ENCODE measurements at places on chromosomes 1 and 21. TPM values are rescaled to one million over a fixed set of nuclear protein-coding genes. Genes with fewer than 3 reads are reported as not detected.

- no peak for DNase-seq
These were observed 48.9 kb downstream of the SLC35D1 start for GRCh38 chr1:67005068-67005467.

GRCh38 chr1:156767879-156768604, 707 bp downstream of the PRCC start:
- DNase-seq: no peak

GRCh38 chr21:14987370-14988170, 77.2 kb downstream of the NRIP1 start:
- DNase-seq: no peak

DNA sequence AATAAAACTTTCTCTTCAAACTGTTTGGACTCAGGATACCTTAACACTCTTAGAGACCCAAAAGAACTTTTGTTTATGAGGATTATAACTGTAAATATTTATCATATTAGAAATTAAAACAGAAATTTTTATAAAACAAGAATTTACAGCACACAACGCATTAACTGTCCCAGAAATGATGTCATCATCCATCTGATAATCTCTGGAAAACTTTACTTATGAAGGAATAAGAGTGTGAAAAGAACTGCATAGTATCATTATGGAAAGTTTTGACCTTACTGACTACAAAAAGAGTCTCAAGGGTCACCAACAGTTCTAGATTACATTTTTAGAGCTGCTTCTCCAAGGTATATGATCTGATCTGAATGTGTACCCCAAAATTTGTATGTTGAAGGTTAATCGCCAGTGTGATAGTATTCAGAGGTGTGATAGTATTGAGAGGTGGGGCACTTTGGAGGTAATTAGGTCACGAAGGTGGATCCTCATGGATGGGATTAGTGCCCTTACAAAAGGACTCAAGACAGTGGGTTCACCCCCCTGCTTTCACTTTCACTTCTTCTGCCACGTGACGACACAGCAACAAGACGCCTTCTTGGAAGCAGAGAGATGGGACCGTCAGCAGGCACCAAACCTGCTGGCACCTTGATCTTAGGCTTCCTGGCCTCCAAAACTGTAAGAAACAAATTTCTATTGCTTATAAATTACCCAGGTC, 95.7 kb upstream of the NR5A2 start:
- DNase-seq: no peak

GRCh38 chr1:196002906-196003305, 605.3 kb downstream of the KCNT2 start:
- no peak for DNase-seq

DNA sequence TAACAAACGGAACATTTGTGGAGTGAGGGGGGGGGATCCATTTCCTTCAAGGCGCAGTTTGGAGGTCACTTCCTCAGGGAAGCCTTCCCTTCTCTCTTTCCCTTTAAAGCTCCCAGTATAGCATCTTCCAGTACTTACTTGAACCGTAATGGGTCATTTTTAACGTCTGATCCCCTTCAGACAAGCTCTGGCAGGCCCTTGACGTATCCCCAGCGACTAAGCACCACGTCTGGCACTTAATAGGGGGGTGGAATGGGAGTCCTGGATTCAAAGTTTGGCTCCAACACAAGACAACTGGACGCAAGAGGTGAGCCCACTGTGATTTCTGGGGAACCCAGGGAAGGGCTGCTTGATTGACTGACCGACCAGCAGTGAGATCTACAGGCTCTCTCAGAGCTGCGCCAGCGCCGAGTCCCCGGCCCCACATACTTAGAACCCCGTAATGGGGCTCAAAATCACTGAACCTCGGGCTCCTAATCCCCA, 441 bp downstream of the YARS1 start:
- no peak for DNase-seq

GRCh38 chr21:45355573-45355972, 49.4 kb upstream of the COL18A1 start:
- no peak for DNase-seq

- DNase-seq: no peak
These were observed 340.4 kb downstream of the RPS6KC1 start for GRCh38 chr1:213391445-213391844.

DNA sequence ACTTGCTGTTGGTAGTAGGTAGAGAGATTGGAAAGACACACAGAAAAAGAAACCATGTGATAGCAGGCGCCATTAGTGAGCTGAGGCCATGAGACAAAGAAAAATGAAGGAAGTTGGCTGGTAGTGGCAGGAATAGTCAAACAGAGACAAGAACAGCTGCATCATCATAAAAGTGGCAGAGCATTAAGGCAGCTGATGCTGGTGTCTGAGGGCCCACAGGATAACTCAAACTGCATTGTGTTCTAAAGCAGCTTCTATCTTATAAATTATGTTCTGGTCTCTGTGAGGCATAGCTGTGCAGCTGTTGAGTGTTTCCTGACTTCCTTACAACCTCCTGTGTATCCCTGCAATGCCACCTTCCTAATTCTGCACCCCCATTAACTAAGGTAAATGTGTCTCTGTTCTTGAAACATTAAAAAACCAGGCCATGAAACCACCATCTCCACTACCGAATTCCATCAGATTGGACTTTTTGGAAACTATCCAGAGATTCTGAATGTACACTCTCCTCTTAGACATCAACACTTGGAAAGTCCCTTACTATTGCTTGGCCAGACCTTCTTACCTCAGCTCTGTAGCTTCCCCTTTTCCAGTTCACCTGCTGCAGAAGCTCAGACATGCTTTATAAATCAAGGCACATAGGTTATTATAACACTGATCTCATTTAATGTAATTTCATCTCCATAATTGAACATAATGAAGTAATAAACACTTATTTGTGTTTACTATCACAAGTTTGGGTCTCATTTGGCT, 23.4 kb upstream of the ARHGAP29 start:
- no peak for DNase-seq

DNA sequence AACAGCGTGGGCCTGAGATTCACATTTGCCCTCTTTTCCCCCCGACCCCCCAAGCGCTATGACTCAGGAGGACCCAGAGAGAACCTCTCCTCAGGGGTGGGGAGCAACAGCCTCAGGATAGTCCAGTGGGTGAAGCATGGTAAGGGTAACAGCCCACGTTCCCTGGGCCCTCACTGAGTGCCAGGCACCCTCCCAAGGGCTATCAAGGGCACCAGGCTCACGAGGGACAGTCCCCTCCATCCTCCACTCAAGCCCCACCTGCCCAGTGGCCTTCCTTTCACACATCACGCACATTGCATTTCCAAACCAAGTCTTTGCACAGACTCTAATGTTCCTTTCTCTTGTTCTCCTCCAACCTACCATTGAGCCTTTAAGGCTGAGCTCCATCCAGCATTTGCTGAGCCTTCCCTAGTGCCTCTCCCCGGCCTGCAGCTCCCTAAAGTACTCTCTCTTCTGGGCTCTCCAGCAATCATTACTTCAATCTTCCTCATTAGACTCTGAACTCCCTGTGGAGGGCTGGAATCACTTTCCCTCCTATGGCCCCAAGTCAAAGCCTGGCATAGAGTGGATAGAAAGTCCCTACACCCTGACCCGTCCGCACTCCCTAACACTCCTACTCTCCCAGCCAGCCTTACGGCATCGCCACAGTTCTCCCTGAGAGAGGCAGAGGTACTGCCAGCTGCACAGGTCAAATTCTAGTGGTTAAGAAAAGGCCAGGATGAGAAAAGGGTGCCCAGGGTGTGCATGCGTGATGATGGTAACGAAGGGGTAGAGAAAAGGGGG, 1.0 kb downstream of the AKR7A2 start:
- DNase-seq: no peak

GRCh38 chr1:18597160-18598042, 33.2 kb upstream of the PAX7 start:
- no peak for DNase-seq

GRCh38 chr1:186282466-186282865, 92.6 kb downstream of the TPR start:
- no peak for DNase-seq

GRCh38 chr1:115035652-115036051, 6.0 kb downstream of the TSHB start:
- no peak for DNase-seq

DNA sequence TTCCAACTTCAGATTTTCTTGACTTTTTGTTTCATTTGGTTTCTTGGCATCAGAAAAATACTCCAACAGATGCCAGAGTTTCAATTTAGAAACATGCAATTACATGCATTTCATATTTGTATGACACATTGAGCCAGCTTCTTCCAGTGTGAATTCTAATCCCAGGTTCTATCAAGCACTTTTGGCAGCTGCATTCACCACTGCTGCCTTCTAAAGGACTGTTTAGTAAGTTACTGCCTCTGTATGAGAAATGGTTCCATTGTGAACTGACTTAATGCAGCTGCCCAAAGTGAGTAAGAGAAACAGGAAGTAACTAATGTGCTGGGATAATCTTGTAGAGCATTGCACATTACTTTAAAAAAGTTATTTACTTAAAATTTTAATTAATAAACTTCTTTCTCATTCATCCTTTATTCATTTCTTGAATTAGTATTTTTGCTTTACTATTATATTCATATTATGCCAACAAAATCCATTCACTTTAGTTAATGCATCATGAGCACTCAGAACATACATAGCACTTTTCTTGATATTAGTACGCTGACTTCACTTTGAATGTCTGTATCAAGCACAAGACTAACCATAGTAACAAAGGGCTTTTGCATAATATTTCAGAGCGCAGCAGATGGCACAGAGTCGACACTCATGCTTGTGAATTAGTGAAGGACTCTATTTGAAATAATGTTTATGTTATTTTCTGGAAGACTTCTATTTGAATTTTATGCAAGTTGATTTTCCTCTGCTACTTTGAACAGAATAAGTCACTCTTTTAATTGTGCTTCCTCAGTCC, 9.8 kb downstream of the RGS18 start:
- no peak for DNase-seq

GRCh38 chr1:28601696-28602095, 9.6 kb downstream of the RAB42 start:
- DNase-seq: no peak

DNA sequence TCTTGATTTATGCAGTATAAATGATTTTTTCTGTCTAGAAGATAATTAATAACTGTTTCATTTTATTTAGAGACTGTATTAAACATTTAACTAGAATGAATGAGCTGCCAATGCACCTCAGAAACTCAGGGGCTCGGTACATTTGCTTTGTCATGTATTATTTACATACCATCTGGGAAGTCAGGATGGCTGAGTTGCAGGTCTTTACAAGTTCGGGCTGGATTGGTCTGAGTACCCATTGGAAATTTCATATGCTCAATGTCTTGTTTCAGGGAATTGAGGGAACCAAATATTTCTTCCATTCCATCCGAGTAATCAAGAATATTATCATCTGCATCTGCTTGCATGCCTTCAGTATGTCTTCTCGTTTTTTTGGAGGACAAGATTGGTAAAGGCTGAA, 221.7 kb downstream of the COL11A1 start:
- DNase-seq: no peak

- no peak for DNase-seq
These were observed 33.9 kb downstream of the MPZL1 start for GRCh38 chr1:167755654-167756053.

DNA sequence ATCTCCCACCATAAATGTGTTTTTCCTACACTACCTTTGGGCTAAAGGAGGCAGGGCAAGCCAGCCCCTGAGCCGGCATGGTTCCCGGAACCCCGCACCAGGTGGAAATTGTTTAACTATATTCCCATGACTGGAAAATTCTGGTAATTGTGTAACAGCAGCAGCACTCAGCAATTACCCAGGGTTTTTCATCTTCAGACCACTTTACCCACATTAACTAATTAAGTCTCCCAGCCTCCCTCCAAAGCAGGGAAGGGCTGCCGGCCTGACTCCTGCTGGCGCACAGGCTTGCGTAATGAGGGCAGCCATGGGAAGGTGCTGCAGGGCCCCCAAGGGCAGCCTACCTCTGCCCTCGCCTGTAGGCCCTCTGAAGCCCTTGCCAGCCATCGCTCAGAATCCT, 140.7 kb upstream of the VAMP3 start:
- no peak for DNase-seq

DNA sequence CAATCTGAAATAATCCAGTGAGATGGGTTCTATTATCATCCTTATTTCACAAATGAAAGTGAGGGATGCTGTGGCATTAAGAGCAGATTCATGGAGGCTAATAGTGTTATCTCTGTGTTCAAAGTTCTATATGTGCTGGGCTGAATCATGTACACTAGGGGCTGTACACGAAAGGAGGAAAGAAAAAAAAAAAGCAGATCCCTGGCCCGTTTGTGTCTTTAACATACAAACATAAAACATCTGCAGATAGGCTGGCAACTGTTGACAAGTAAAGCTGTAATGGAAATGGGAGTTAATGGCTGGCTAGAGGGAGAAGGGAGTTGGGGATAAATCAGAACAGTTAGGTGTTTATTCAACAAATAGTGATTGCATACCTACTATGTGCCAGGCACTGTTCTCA, 3.1 kb downstream of the WNT2B start:
- DNase-seq: no peak

DNA sequence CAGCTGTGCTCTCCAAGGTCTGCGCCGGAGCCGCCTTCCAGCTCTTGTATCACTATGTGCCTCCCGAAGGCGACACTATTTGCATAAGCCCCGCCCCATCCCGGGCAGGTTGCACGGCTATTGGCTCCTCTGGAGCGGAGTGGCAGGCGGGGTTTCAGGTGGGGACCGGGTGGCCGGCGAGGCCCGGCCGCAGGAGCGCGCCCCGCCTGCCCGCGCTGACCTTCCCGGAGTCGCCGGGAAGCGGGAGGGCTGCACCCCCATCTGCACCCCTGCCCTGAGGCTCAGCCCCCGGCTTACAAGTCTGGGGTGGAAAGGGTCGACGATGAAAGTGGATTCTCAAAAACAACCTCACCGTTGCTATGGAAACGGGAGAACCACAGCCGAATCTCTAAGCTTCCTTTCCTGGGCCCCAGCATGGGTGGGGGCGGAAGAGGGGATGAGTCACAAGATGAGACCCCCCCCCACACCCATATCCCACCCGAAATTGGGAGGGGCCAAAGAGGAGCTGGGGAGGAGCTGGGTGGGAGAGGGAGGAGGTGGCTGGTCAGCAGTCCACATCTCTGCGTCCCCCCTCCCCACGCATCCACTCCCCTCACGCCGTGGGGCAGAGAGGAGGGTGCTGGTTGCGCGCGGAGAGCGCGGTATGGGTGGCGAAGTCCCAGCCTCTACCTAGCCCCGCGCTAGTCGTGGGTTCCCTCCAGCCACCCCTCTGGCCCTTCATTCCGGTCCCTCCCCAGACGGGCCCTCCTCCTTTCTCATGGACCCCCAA, at the start of gene HPCAL4:
Gene HPCAL4, minus strand, starts transcription at position 51 of the 769 bp plus-strand sequence. CDS start 6,830 bp downstream, outside the sequence.
- DNase-seq: peak; percentile 84

GRCh38 chr1:1470626-1471388, 758 bp upstream of the ATAD3B start:
- peak; percentile 7 for DNase-seq

GRCh38 chr1:116949213-116949985, 39.7 kb downstream of the PTGFRN start:
- no peak for DNase-seq

GRCh38 chr21:42799516-42799915, 79.8 kb downstream of the WDR4 start:
- no peak for DNase-seq

Gene TRIM67
- polyA plus RNA-seq: 0.11 TPM

Gene HSF2BP
- polyA plus RNA-seq: 2.4 TPM

Gene RAP1GAP
- polyA plus RNA-seq: 18.8 TPM

Gene C1QTNF12
- polyA plus RNA-seq: 9.4 TPM

Gene PLD5
- polyA plus RNA-seq: 1.5 TPM

Gene SNRNP40
- polyA plus RNA-seq: 69.7 TPM

Gene KRTAP10-11
- not detected for polyA plus RNA-seq

Gene B3GALT5
- polyA plus RNA-seq: 1.4 TPM

Gene DISP1
- 15.3 TPM for polyA plus RNA-seq

Gene RNU1-1
- not detected for polyA plus RNA-seq

Gene C1orf115
- 27.1 TPM for polyA plus RNA-seq

Measured in right renal pelvis (tissue), 4 donors.